RCC 7860 (cell line): ENCODE measurements at places on chromosomes 3 and 15.

DNA sequence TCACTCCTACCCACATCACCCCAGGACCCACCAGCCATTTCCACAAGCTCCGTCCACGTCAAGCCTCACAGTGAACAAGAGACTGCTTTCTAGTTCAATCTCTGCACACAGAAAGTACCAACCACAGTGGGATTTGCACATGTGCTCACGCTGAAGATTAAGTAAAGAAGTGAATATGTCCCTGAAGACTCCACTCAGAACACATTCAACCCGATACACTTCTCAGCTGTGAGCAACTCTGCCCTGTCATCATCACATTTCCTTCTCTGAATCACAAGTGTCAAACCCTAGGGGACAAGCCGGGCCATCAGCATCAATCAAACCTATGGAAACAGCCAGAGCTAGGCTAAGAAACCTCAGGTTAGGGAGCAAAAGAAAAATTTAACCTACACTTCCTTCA lies 1.9 kb downstream of the STIMATE start:
- no peak for DNase-seq

DNA sequence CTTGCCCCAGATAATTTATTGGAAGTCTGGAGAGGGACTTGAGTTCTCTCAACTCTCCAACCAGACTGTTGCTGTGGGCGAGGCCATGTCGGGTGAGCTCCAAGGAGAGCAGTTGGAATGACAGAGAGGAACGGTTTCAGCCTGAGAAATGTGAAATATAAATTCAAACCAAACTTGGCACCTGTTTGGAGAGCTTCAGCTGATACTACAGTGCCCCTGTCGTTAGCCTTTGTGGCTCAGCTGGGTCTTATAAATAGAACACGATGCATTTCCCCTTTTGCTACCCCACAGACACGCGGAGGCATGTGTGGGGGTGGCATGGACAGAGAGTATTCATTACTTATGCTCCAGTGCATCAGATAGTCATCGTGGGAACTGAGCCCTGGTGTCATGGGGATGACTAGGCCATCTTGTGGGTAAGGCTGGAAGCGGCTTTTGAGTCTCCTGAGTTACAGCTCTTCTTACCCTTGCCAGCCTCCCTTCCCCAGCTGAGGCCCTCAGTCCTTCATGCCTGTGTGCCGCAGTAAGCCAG lies 15.6 kb downstream of the SMAD3 start:
- peak; percentile 88 for DNase-seq

DNA sequence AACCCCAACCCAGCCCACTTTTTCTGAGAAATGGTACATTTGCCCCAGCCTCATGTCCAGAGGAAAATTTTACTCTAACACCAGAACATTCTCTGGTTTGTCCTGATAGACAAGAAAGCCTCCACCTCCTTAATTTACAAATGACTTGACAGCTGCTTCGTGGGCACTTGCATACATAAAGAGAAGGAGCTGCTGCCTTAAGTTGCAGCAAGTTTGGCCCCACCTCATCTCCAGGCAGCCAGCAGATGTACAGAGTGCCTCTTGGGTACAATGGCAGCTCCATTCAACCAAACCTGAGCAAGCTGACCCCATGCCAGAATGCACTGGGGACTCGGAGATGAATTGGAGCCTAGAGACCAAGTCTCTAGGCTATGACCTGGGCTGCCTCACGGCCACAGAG lies 6.2 kb upstream of the H1-8 start:
- DNase-seq = no peak

GRCh38 chr3:183980403-183980802 lies 37.3 kb downstream of the ABCC5 start:
- DNase-seq = no peak

GRCh38 chr3:111541911-111542483 lies at the start of gene CD96:
TSS of gene CD96 (plus strand) at chr3:111542197. CDS start at chr3:111542249, 52 bp downstream.
- DNase-seq = no peak

- DNase-seq = no peak
Measured at GRCh38 chr3:50238549-50239026, 2.6 kb downstream of the GNAI2 start.

GRCh38 chr3:46663591-46664135 lies 29.8 kb downstream of the ALS2CL start:
- no peak for DNase-seq

DNA sequence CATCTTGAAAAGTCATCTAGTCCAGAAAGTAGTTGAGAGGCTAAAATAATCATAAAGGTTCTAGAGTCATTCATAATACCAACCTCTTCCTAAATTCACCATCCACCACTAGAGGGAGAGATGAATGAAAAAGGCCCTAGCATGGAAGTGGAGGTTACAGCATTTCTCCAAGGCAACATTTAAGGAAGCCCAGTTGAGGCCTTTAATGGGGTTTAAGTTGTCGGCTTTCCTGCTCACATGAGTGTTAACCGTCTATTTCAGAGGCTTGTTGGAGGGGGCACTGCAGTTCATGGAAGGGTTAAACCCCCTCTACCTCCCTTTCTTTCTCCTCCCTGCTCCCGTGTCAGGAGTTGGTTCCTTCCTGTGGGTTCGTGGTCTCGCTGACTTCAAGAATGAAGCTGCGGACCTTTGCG lies 3.8 kb upstream of the SLCO3A1 start:
- DNase-seq = peak; percentile 34

GRCh38 chr3:31106204-31106603 lies 211.7 kb upstream of the GADL1 start:
- DNase-seq = peak; percentile 29

DNA sequence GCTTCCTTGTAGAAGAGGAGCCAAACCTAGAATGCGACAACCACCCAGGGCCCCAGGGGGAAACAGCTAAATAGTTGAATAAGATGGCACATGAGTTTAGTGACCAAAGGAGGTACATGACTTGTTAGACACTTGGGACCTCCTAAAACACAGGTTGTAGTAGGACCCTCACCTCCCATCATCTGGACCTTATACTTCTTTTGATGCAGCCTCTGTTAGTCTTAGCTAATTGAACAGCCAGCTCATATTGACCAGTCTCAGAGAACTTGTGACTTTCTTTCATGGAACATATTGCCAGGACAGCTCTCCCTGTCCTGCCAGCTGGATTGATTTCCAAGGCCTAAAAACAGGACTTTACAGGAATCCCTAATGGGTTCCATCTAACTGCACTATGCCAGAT lies 45.0 kb downstream of the SPSB4 start:
- DNase-seq = no peak

GRCh38 chr3:136078421-136079364 lies 113.2 kb downstream of the PPP2R3A start:
- peak; percentile 21 for DNase-seq

DNA sequence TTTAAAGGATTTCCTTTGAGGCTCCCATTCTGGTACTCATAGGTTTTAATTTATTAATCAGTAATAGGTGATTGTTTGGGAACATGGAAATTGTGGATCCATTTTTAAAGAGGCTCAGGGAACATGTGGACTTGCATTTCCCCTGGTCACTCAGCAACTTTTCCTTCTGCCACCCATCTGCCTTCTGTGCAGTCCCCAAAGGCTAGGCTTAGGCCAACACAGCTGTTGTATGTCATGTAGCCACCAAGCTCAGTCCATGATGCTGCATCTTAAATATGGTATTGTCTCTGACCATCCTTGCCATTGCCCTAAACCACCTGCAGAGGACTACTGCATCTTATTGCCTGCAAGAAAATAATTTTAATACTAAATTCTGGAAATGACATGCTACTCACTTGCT lies 416.7 kb upstream of the SEMA6D start:
- no peak for DNase-seq

DNA sequence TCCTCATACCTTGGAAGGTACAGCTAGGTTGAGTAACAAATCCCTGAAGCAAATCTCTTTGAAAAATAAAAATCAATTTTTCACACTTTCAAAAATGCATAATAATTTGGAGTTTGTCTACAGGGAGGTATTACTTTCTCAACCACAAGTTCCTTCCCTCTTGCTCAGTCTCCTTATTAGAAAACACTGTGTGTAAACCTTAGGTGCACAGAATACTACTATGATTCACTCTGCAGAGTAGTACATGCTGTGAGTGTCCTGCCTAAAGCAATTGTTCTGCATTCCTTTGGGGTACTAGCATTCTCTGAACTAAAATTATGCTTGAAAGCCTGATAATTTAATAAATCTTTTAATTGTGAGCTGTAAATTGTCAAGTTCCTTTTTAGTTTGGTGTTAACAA lies 115.9 kb upstream of the EPHA3 start:
- DNase-seq = no peak
